ENCODE measurements at places on chromosomes 3 and 15.

GRCh38 chr15:39040861-39041260 is 476.2 kb upstream of the RASGRP1 start:
- DNase-seq: no peak

DNA sequence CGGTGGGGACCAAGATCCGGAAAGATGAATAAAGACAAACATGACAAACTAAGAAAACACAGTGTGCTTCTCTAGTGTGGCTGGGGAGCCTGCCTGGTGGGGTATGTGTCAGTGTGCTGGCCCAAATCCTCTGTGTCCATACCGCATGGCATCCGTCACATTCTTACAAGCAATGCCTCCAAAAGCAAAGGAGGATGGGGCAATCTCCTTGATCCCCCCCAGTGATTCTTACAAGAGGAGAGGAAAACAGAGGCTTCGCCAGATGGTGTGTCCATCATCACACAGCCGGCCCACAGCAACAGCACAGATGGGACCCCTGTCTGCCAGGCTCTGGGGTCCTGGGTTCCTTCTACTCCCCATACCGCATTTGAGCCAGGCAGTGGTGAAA is 558 bp upstream of the IL17RC start:
- no peak for DNase-seq

DNA sequence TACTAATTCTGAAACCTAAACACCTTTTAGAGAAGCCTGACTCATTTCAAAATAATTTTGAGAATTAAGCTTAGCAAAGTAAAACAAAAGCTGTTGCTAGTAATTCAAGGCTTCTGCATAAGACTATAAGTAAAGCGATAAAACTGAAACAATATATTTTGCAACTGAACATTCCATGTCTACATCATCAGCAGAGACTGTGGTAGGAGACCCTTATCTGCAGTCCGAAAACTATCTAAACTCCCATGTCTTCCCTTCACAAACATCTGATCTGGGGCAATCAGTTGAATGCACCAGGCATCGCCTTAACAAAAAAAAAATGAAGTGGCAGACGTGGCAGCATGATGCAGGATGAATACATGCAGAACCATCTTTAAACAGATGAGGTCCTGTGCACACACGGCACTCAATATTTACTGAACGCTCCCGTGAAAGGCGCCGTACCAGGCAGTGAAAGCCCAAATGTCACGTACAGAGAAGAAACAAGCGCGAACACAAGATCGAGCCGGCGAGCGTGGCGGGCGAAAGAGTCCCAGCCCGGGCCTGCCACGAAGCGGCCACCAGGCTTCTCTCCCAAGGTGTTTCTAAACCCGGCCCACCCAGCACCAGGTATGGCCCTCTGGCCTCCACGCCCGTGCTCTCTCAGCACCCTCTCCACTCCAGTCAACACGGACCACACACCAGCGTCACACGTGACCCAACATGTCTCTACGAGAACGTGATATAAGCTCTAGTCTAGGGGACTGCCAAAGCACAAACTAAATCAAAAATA is 63.0 kb downstream of the CHSY1 start:
- no peak for DNase-seq

GRCh38 chr15:59327942-59328341 is 44.7 kb downstream of the MYO1E start:
- DNase-seq: no peak

DNA sequence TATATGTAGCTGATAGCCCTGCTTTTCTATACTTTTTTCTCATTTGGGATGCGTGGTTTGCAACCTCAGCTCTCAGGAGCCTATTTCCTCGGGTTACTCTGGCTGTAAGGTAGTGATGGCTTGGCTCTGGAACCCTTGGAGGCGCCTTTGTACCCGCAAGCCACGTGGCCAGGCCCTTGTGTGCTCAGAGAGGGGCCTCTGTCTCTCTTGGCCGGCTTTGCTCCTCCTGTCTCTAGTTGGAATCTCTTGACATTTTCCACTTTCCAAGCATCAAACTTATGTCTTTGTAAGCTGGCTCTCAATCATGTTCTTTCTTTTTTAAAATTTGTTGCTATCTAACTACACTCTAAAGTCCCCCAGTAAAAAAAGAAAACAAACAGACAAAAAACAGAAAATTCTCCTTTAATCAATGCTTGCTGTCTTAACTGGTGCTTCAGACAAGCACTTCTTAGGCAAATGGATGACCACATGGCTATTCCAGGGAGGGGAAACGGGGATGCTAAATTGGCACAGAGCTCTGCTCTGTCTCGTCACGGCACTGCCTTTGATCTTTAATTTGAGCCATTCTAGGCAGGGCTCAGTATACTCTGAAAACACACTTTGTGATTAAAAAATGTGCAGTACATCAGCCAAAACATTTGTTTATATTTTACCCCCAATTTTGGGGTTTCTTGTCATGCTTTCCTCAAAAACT is 180.4 kb upstream of the NR2E3 start:
- DNase-seq: no peak

DNA sequence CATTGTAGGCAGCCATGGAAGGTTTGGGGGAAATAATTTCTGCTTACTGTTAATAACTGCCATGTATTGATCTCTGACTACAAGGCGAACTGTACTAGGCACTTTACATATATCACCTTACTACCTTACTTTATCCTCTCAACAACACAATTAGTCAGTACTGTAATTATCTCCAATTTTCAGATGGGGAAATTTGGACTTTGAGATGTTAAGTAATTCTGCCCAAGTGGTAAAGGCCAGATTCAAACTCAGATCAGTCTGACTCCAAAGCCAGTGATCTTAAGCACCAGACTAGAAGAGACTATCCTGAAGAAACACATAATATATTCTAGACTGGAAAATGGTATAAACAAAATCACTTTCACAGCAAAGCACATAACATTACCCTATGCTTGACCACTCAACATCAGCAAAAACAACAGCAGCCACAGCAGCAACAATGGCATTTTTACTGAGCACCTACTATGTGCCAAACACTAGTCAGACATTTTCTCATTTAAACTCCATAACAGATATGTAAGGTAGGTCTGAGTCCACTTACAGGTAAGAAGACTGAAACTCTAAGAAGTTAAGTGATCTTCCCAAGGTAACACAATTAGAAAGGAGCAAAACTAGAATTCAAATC is 13.1 kb downstream of the MTHFS start:
- no peak for DNase-seq

DNA sequence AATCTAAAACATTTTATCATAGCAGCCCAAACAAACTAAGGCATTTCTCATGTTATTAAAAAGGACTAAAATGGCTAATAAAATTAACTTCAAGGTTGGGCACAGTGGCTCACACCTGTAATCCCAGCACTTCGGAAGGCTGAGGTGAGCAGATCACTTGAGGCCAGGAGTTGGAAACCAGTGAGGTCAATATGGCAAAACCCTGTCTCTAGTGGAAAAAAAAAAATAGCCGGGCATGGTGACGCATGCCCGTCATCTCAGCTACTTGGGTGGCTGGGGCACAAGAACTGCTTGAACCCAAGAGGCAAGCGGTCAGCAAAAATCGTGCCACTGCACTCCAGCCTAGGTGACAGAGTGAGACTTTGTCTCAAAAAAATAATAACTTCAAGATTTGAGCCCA is 110.2 kb downstream of the NR2E3 start:
- DNase-seq: no peak

DNA sequence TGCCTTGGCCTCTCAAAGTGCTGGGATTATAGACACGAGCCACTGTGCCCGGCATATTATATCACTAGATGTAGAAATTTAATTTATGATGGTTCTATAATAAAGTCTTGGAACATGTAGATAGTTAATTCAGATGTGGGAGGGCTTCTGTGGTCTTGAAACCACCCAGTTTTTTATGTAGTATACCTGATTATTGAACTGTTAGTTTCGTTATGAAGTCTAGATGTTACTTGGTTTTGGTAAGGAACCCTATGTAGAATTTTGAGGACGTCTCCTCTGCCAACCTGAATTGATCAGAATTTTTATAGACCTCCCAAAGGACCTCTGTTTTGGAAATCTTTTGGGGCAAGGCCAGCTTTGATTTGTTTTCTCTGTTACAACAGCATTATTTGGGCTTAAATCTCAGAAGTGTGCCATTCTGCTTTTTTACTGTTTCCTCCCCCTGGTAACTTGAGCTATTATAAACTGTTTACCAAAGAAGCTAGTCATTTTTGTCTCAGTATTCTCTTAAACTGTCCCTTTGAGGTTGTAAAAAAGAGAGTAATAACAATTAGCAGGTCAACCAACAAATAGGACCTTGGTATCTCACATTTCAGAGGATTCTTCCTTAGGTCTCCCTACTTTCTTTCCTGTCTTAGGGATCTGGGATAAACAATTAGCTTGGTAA is 20.8 kb downstream of the AKAP13 start:
- no peak for DNase-seq

GRCh38 chr15:34753236-34753894 is 1.4 kb downstream of the GJD2 start:
- DNase-seq: no peak

DNA sequence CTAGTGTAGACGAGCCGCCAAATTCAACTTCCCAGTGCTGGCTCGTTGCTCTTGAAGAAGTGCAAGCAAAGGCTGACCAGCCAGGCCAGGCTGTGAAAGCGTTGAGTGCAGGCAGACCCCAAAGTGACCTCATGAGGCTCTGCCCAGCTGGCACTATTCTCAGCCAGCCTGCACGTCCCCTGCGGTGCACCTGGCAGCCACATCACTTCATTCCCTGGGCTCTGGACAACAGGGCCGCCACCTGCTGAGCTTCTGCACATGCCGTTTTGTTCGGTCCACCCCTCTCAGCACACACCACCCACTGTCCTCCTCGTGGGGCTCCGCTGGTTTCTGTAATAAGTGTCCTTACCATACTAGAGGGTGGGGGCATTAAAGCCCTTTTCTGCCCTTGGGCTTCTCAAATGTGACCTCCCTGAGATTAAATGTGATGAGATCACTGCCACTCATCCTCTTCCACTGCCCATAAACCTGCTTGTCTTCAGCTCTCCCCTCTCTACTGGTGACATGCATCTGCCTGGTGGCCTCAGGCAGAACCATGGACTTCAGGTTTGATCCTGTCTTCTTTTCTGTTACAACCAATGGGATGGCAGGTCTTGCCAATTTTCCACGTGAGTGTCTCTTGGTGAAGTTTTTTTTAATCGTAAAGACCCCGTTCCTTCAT is 6.1 kb downstream of the RASGRF1 start:
- no peak for DNase-seq

- DNase-seq: no peak
Measured at GRCh38 chr3:113783463-113783862, 36.6 kb downstream of the ATP6V1A start.

- DNase-seq: no peak
Measured at GRCh38 chr3:143120716-143121240, 1.2 kb downstream of the CHST2 start.

DNA sequence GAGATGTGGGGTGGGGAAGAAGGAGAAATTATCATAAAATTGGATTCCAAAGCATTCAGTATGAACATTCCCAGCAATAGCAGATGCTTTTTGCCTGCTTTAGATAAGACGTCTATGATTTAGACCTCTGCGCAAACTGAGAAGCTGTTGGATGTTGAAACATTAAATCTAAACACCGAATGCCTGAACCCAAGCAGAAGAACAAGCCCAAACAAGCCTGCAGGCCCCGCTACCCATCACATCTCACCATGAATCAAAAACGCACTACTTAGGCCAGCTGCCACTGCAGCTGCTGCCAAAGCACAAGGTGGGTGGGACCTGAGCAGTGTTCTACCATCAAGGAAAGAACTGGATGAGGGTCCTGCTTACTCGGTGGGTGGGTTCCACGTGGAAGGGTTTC is 24.4 kb upstream of the THBS1 start:
- no peak for DNase-seq

GRCh38 chr3:89628856-89629670 is 521.6 kb downstream of the EPHA3 start:
- DNase-seq: no peak

DNA sequence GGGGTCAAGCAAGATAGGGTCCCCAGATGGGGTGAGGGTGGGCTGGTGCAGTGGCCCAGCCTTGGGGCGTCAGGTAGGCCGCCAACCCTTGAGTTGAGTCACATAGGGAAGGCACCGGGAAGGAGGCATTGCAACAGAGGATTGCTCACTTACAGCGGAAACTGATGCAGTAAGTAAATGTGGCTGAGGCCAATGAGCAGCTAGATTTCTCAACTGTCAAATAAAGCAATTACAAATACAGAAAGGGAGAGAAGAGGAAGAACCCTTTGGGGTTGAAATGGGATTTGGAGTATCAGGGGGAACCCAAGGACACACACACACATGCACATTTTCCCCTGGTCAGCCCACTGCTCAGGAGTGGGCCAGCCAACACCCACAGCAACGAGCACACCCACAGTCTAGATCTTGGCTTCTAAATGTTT is 44.0 kb downstream of the CHSY1 start:
- DNase-seq: no peak

GRCh38 chr3:55030938-55031337 is 103.1 kb upstream of the LRTM1 start:
- no peak for DNase-seq

DNA sequence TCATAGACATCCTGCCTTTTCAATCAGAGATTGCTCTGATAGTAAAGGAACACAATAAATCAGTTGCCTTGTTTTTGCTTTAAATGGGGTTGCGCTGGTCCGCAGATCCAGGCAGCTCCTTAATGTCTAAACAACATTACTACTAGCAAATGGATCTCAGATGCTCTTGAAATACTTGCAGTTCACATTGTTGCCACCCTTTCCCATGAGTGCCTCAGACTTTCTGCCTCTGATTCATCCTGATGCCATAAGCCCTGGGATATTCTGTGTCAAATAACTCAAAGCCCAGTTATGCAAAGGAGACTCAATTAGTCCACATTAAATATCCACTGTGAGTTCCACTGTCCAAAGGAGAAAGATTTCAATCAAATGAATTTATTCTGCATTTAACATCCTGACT is 196.7 kb downstream of the PLCH1 start:
- DNase-seq: no peak

DNA sequence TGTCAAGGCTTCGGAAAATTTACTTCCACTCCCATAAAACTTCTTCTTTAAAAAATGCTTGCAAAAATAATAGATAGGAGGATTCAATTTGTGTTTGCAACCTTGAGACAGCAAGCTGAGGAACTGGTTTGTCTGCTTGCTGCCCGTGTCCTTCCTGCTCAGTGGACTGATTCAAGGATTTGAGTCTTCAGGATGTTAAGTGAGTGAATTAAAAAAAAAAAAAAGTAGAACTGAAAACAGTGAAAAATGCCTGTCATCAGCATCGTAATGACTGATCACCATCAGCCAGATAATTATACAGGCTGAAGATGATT is 453.7 kb downstream of the FGF12 start:
- DNase-seq: no peak

- DNase-seq: no peak
Measured at GRCh38 chr3:138594150-138594934, at the start of gene CEP70. Gene CEP70, minus strand, starts transcription at chr3:138594260. Its CDS starts 21,333 bp downstream, at chr3:138572927.

All from NCI-H1048 (cell line).